ENCODE measurements at places on chromosomes 1 and 21.

GRCh38 chr1:196007763-196008162 is 600.5 kb downstream of the KCNT2 start:
- H3K4me3 ChIP-seq = no peak overlapping the region
- no peak for DNase-seq
- no peaks in the 10 kb centered on the region for H3K27me3 ChIP-seq
- no peak overlapping the region for H3K27ac ChIP-seq

DNA sequence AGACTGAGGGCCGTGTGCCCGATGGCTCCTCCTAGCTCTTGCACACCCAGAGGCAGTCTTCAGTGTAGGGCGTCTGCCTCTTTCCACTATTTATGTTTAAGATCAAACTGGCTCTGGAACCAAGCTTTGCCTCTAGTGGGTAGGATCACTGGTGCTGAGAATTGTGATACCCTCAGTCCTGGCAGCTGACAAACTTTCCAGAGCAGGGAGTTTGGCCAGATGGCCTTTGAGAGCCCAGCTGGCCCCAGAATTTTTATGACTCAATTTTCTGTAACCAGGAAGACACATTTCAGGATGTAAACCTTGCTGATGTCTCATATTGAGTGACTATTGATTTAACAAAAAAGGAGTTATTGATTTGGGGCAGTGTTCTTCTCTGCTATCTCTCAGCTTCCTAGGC is 6.7 kb downstream of the COQ8A start:
- H3K4me1 ChIP-seq = peaks cover 52% of the 10 kb centered on the region
- no peaks in the 10 kb centered on the region for H3K36me3 ChIP-seq
- no peak overlapping the region for H3K4me3 ChIP-seq
- no peaks in the 10 kb centered on the region for H3K27me3 ChIP-seq

- H3K36me3 ChIP-seq = no peaks in the 10 kb centered on the region
- peaks cover 5% of the 10 kb centered on the region for H3K4me1 ChIP-seq
- no peak overlapping the region for H3K4me3 ChIP-seq
Measured at GRCh38 chr1:184300446-184300845, 86.4 kb upstream of the C1orf21 start.

DNA sequence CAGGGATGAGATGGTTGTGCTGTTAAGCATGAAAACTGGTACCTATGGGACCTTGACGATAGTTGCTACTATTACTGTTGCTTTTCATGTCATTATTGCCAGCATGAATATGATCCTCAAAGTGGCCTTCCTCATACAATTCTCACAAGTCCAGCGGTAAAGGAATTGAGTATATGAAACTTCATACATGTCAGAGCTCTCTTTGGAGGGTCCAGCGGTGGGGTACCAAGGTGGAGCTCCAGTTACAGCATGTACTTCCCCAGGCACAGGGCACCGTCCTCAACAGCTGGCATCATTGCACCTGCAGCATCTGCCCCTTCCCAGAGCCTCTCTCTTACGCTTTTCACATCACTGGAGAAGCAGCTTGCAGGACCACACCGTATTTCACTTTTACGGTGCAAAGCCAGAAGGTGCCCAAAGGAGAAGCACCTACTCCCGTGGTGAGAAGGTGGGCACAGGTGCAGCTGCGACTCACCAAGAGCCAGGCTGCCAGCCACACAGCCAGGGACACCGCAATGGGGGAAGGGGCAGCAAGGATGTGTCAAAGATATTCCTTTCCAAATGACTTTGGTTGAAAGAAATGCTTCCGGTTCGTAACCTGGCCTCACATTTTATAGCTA is 166.4 kb upstream of the IRF2BP2 start:
- no peak overlapping the region for H3K4me3 ChIP-seq
- no peak for DNase-seq
- peaks cover 7% of the 10 kb centered on the region for H3K36me3 ChIP-seq
- no peaks in the 10 kb centered on the region for H3K27me3 ChIP-seq
- peaks cover 13% of the 10 kb centered on the region for H3K4me1 ChIP-seq

GRCh38 chr1:158112994-158113758 is 67.5 kb upstream of the CD1D start:
- peak overlapping the region; percentile 71 for H3K4me3 ChIP-seq
- H3K4me1 ChIP-seq = peaks cover 11% of the 10 kb centered on the region
- H3K27ac ChIP-seq = no peak overlapping the region
- peak; percentile 21 for DNase-seq
- H3K36me3 ChIP-seq = no peaks in the 10 kb centered on the region

DNA sequence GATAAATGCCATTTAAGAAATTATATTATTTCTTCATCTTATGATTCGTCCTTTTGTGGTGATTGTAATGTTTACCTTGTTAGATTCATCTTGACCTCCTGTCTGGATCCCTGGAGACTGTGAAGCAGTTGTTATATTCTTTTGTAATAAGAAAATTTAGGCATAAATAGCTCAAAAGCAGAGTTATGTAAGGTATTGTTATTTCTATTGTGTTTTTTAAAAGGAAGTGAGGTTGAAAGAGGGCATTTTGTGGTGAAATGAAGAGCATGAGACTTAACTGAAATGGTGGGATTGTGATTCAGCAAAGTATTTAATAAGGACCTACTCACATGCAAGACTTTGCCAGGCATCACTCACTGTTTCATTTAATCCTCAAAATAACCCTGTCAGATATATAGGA is 104.0 kb downstream of the PDE4B start:
- no peaks in the 10 kb centered on the region for H3K4me1 ChIP-seq
- DNase-seq = no peak
- no peak overlapping the region for H3K4me3 ChIP-seq
- H3K27ac ChIP-seq = no peak overlapping the region

GRCh38 chr1:233607252-233608119 is 6.4 kb upstream of the KCNK1 start:
- no peaks in the 10 kb centered on the region for H3K36me3 ChIP-seq
- peaks cover 50% of the 10 kb centered on the region for H3K27me3 ChIP-seq
- H3K4me3 ChIP-seq = no peak overlapping the region
- H3K4me1 ChIP-seq = no peaks in the 10 kb centered on the region
- DNase-seq = no peak

DNA sequence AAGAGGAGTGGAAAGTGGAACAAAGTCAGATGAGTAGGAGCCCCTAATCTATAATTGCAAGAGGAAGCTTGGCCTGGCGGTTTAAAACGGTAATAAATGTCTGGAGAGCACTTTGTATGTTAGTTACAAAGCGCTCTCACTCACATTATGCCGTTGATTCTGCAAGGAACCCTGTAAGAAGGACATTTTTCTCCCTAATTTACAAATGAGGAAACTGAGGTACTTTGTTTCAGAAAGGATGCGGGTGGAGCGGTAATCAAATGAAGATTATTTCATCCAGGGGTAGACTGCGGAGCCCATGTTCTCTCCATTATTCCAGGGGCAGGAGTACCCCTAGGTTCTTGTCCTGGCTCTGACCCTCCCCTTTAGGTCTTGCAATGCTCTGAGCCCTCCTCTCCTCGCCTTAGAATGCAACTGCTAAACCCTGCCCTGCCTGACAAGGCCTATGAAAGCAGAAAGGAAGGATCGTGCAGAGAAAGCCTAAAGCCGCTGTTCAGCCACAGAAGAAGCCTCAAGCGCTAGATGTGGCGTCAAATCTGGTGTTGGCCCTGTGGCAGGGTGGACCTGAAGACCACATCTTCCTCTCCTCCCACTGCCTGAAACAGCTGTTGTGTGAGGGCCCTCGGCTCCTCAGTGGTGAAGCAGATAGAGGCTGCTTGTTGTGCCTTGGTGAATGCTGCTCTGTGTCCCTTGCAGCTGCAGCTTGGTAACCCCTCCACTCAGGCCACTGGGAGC is 588 bp upstream of the PACC1 start:
- H3K4me3 ChIP-seq = peak overlapping the region; percentile 98
- DNase-seq = no peak
- H3K4me1 ChIP-seq = peaks cover 35% of the 10 kb centered on the region

DNA sequence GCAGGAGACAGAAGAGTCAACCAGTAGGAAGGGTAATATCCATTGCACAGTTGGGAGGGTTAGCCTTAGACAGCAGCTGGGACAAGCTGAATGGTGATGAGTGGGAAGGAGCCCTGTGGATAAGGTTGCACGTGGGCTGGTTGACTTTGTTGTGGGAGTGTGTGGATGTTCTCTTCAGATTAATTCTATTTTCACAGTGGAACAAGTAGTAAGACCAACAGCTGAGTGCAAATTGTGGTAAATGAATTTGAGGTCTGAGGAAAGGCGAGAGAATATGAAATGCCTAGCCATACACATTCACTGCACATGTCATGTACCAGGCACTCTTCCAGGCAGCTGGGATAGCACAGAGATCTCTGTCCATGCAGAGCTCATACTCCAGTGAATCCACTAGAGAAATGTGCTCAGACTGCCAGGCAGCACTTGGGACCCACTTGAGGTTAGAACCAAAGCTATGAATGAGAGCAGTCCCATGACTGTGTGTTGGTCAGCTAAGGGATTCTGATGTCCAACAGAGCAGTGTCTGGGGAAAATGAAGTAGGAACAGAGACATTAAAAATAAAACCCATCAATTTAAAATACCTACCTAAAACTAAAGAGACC is 25.2 kb upstream of the VTCN1 start:
- H3K27me3 ChIP-seq = peaks cover 27% of the 10 kb centered on the region
- DNase-seq = no peak
- no peak overlapping the region for H3K4me3 ChIP-seq
- H3K36me3 ChIP-seq = no peaks in the 10 kb centered on the region

DNA sequence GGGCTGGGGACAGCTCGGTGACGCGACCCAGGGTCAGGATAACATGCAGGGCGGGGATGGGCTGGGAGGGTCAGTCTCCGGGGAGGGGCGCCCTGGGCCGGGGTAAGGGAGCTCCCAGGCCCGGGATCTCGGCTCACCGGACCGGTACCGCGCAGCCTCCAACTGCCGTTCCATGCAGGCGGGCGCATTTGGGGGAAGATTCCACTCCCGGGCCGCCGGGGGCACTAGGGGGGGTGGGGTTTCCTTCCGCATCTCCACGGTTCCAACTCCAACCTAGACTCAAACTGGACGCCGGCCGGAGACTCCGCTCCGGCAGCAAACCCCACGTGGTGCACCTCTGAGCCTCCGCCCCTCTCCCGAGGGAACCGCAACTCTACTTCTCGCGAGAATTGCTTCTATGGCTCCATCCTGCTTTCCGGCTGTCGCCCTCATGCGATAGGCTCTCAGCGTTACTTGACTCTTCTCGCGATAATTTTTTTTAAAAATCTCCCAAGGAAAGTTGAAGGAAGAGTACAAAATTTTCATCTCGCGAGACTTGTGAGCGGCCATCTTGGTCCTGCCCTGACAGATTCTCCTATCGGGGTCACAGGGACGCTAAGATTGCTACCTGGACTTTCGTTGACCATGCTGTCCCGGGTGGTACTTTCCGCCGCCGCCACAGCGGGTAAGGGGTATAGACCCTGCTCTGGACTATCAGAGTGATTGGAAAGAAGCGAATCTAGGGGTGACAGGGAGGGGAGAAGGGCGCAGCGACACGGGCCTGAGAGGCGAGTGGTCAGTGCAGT is at the start of the genes ATP5PB and WDR77:
Gene ATP5PB (plus strand): TSS at position 547 of the 785 bp plus-strand sequence. CDS start 78 bp downstream, at position 625.
Gene WDR77 (minus strand): TSS at position 339 of the 785 bp plus-strand sequence. CDS start 87 bp downstream, at position 252.
- H3K36me3 ChIP-seq = peaks cover 54% of the 10 kb centered on the region
- peak within 1 kb of the TSS; percentile 100 for H3K27ac ChIP-seq
- DNase-seq = peak; percentile 85
- H3K27me3 ChIP-seq = no peaks in the 10 kb centered on the region
- peak within 1 kb of the TSS; percentile 100 for H3K4me3 ChIP-seq

GRCh38 chr1:172662464-172663109 is 3.7 kb downstream of the FASLG start:
- no peaks in the 10 kb centered on the region for H3K27me3 ChIP-seq
- peaks cover 55% of the 10 kb centered on the region for H3K4me1 ChIP-seq
- H3K27ac ChIP-seq = peak overlapping the region; percentile 90
- DNase-seq = peak; percentile 86
- peaks cover 59% of the 10 kb centered on the region for H3K36me3 ChIP-seq

DNA sequence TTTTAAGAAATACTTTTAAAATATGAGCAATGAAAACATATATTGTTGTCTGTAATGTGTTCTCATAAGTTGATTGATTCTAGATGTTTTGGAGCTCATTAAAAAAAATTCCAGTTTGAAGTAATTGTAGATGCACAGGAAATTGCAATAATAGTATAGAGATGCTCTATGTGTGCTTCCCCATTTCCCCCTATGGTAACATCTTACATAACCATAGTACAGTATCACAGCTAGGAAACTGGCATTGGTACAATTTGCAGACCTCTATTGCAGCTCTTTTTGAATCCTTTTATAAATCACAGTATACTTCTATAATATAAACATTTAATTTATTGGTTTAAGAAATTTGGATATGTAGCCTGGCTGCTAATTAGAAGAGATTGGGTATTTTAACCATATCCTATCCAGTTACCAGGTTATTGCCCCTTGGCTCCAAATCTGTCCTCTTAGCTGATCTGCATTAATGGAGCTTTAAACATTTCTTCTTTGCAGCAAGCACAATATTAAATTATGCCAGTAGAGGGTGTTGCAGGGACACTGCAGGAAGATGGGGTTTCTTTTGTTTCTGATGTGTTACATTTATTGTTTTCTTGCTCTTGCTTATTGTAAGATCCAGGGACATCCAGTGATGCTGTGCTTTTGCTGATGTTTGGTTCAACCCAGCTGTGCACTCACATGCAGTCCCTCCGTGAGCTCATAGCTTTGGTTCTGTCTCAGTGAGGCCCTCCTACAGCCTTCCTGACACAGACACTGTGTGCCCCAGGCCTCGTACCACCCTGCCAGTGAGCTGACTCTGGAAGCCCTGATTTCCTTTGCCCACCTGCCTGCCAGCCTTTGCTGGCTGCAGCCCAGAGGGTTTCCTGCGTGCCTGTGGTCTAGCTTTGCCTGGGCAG is 103.3 kb downstream of the RABGAP1L start:
- DNase-seq = no peak
- H3K27me3 ChIP-seq = no peaks in the 10 kb centered on the region
- H3K4me3 ChIP-seq = no peak overlapping the region

DNA sequence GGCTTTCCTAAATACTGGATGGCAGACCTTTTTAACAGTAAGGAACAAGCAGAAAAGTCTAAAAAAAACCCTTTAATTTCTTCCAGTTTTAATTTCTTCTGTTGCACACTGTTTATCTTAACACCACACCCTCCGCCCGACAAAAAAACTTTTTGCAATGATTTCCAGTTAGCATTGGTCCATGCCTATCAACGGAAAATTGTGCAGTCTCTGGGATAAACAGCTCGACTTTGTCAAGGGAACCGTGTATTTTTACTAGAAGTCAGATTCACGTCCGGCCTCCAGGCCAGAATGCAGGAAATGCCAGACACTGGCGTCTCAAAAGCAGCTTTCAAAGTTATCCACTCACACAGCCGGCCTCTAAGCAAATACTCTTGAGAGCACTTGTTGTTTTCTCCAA is 378 bp upstream of the NUP210L start:
- no peaks in the 10 kb centered on the region for H3K27me3 ChIP-seq
- peak overlapping the region; percentile 93 for H3K27ac ChIP-seq
- peaks cover 30% of the 10 kb centered on the region for H3K4me1 ChIP-seq

GRCh38 chr21:18673789-18674188 is 270.2 kb upstream of the TMPRSS15 start:
- H3K36me3 ChIP-seq = no peaks in the 10 kb centered on the region
- no peak overlapping the region for H3K27ac ChIP-seq
- no peak for DNase-seq
- no peak overlapping the region for H3K4me3 ChIP-seq

- H3K4me3 ChIP-seq = peak within 1 kb of the TSS; percentile 81
- H3K4me1 ChIP-seq = peaks cover 14% of the 10 kb centered on the region
- H3K36me3 ChIP-seq = peaks cover 17% of the 10 kb centered on the region
- H3K27ac ChIP-seq = no peak within 1 kb of the TSS
Measured at GRCh38 chr1:29123887-29124365, at the start of gene TMEM200B. TMEM200B (minus strand) TSS chr1:29123903; CDS start chr1:29121828, 2,075 bp downstream.

Data from effector memory CD8-positive, alpha-beta T cell (primary cell).